ENCODE measurements at places on chromosomes 7 and 10.

GRCh38 chr10:121516093-121516865 lies 82.0 kb downstream of the FGFR2 start:
- no peak for DNase-seq

DNA sequence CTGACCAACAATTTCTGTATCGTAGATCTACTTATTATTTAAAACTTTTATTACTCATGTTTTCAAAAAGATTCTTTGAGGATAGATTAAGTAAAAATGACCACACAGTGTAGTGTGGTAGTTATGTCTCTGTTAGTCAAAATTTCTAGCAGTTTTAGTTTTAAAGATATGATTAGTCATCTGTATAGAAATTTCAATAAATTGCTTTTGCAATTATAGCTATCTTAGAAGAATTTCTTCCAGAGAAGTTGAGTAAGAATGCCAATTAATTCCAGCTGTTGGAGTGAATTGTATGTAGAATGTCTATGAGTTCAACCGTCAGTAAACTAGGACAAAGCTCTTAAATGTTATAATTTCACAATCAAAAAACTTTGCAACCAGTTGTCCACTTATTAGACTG lies 229.7 kb downstream of the CDK14 start:
- DNase-seq = no peak

DNA sequence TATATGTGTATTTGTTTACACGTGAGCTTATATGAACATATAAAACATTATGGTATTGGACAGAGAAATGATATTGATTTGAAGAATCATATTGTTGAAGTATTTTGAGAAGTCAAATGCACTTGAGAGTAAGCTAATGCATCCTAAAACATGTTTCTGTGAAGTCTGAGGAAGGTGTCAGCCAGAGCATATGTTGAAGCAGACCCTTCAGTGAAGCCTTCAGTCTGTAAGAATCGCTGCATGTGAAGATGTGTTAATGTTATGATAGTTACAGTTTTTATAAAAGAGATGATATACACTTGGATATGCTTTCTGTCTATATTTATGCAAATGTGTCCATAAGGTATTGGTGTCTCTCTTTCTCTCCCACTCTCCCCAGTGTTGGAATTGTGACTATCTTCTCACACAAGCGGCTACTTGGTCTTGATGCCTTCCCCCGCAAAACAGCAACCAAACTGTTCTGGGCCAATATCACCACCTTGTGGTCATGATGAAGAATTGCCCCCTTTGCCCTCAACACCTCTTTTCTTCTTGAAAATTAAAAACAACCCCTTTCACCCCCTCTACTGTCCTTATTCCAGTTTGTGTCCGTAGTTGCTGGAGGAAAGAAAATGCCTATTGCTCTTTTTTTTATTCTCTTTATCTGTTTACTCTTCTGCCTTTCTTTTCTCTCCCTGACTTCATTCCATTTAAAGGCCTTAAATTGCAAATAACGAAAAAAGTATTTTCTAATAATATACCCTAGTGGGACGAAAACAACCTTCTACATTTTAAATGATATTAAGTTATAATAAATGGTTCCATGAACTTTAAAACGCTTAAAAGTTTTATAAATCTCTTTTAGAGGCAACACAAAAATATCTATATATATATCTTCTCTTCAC lies 64.9 kb downstream of the IKZF1 start:
- DNase-seq = no peak

GRCh38 chr7:50962962-50963374 lies 180.3 kb upstream of the GRB10 start:
- DNase-seq = no peak

- DNase-seq = no peak
Measured at GRCh38 chr7:80014511-80014910, 120.1 kb upstream of the GNAI1 start.

GRCh38 chr10:122264436-122264835 lies 6.7 kb upstream of the BTBD16 start:
- DNase-seq = no peak

DNA sequence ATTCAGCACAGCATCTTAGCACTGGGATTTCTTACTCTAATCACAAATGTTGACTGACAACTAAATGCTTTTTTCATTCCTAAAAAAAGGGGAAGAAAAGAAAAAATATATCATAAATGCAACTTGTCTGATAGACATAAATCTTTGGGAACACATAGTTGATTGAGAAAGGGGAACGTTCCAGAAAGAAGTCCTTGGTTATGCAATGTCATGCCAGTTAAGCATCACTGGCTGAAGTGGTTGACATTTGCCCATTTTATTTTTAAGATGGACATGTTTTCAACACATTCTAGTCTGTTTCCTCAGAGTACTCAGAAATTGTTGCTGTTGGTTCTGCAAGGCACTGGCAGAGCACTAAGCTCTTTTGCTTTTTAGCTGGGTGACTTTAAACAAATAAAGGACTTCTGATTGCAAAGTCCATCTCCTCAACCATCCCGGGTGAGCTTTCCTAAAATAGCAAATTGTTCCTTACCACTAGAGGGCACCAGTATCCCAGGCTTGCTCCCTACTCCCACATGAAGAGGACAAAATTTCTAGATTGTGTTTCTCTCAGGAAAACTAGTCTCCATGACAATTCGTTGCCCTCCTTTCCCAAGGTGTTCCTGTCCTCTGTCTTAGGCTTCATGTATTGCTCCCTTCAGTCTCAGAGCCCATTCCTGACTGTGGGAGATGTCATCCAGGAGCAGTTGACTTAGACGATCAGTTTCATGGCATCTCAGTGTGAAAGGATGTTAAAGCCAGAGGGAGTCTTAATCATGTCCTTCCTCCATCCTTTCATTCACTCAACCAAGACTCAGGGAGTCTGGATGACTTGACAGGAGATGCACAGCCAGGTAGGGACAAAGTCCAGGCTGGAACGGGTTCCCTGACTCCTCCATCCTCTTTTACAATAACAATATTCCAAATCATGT lies 23.9 kb downstream of the OPALIN start:
- no peak for DNase-seq
